ENCODE measurements at places on chromosomes 2 and 18. TPM values are rescaled to one million over a fixed set of nuclear protein-coding genes. Genes with fewer than 3 reads are reported as not detected.

The RAMP1 gene
- 0.60 TPM for total RNA-seq

The TGFA gene
- total RNA-seq: 0.35 TPM

GRCh38 chr18:38602341-38602740 is 1036.7 kb upstream of the CELF4 start:
- no peak for DNase-seq
- no peaks in the 10 kb centered on the region for H3K36me3 ChIP-seq
- H3K4me3 ChIP-seq: no peak overlapping the region
- no peak overlapping the region for H3K27ac ChIP-seq
- H3K27me3 ChIP-seq: no peaks in the 10 kb centered on the region

DNA sequence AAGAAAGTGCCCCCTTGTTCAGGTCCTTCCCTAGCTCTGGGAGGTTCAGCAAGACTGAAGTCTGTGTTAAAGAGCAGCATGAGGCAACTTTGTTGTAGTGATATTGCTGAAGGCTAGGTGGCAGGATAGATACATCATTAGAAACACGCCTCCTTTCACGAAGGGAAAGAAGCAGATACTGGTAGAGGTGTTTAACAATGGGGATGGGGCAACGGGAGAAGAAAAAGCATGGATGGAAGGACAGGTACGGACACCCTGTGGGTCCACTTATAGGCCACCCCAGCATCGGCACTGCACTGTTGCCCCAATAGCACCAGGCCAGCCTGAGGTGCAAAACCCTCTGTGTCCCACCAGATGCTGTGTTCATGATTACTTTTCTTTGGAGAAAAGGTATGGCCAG is 3.5 kb upstream of the IGFBP5 start:
- DNase-seq: no peak
- peaks cover 26% of the 10 kb centered on the region for H3K27me3 ChIP-seq
- no peaks in the 10 kb centered on the region for H3K36me3 ChIP-seq

GRCh38 chr2:98293931-98294687 is 52.1 kb upstream of the CNGA3 start:
- no peaks in the 10 kb centered on the region for H3K36me3 ChIP-seq
- no peak for DNase-seq
- H3K27ac ChIP-seq: no peak overlapping the region
- no peak overlapping the region for H3K4me3 ChIP-seq

Measured in CD8-positive, alpha-beta memory T cell (primary cell).